ENCODE measurements at places on chromosomes 1 and 21.

DNA sequence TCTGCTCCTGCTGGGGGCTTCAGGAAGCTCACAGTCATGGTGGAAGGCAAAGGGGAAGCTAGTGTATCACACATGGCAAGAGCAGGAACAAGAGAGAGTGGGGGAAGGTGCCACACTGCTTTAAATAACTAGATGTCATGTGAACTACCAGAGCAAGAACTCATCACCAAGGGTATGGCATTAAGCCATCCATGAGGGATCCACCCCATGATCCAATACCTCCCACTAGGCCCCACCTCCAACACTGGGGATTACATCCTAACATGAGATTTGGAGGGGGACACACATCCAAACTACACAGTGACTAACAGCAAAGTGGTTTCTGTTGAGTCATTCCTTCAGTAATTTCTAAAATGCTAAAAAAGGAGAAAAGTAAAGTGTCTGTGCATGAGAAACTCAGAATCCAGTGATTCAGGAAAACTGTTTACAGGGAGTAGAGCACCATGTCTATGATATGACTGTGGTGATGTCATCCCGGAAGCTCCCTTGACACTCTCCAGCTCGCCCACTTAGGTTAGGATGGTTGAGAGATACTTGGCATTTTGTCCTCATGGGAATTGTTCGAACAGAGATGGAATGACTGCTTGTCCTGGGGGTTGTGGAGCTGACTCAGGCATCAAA is 50.3 kb downstream of the CHD1L start:
- peaks cover 40% of the 10 kb centered on the region for H3K36me3 ChIP-seq
- no peak overlapping the region for H3K27ac ChIP-seq
- no peaks in the 10 kb centered on the region for H3K4me1 ChIP-seq
- no peaks in the 10 kb centered on the region for H3K27me3 ChIP-seq

DNA sequence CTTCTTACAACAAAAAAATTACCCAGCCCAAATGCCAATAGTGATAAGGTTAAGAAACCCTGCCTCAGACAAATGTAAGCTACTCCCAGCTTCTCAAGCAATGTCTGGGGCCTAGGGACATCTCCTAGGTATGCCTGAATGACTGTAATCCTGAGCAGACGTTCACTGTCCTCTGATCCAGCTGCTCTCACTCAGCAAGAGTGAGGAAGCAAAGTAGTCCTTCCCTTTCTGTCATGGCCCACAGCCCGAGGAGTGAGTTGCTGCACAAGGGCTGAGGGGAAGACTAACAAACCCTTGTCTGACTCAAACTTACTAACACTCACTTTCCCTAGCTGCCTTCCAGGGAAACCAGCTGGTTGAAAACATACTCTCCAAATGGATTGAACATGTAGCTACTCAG is 124.9 kb upstream of the TNFSF4 start:
- no peaks in the 10 kb centered on the region for H3K36me3 ChIP-seq
- no peak overlapping the region for H3K4me3 ChIP-seq
- no peak overlapping the region for H3K27ac ChIP-seq

- no peak overlapping the region for H3K27ac ChIP-seq
- no peaks in the 10 kb centered on the region for H3K36me3 ChIP-seq
- H3K4me3 ChIP-seq: no peak overlapping the region
- H3K27me3 ChIP-seq: no peaks in the 10 kb centered on the region
- DNase-seq: no peak
These were observed 1011.1 kb downstream of the PLA2G4A start for GRCh38 chr1:187839873-187840272.

- H3K27me3 ChIP-seq: no peaks in the 10 kb centered on the region
- DNase-seq: no peak
- H3K4me3 ChIP-seq: no peak overlapping the region
- H3K36me3 ChIP-seq: no peaks in the 10 kb centered on the region
These were observed 31.4 kb upstream of the CLSTN1 start for GRCh38 chr1:9855186-9855585.

DNA sequence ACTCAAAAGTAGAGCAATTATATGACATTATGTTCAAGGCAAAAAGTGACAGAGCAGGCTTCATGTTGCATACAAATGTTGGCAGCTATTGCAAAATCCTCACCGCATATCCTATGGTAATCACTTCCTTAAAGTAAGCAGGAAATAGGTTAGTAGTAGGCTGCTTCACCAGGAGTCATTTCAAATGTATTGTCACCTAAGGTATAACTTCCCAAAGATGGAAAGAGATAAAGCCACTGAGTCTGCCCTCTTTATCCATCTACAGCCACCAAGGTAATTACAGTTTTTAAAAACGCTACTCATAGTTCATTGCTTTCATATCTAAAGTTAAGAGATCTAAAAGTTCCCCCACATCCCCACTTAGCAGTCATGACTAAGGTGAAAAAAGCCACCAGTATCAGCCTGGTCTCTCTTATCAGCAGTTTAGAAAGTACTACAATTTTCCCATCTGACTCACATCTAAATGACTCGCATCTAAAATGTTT is 31.6 kb upstream of the UBE2U start:
- H3K27ac ChIP-seq: no peak overlapping the region
- peaks cover 3% of the 10 kb centered on the region for H3K4me1 ChIP-seq
- H3K27me3 ChIP-seq: no peaks in the 10 kb centered on the region
- H3K36me3 ChIP-seq: no peaks in the 10 kb centered on the region
- H3K4me3 ChIP-seq: no peak overlapping the region
- DNase-seq: no peak

- H3K27me3 ChIP-seq: no peaks in the 10 kb centered on the region
- no peak for DNase-seq
- H3K27ac ChIP-seq: no peak overlapping the region
- no peaks in the 10 kb centered on the region for H3K36me3 ChIP-seq
- H3K4me3 ChIP-seq: no peak overlapping the region
- H3K4me1 ChIP-seq: peaks cover 18% of the 10 kb centered on the region
These were observed 125.4 kb downstream of the CASZ1 start for GRCh38 chr1:10671090-10671489.

DNA sequence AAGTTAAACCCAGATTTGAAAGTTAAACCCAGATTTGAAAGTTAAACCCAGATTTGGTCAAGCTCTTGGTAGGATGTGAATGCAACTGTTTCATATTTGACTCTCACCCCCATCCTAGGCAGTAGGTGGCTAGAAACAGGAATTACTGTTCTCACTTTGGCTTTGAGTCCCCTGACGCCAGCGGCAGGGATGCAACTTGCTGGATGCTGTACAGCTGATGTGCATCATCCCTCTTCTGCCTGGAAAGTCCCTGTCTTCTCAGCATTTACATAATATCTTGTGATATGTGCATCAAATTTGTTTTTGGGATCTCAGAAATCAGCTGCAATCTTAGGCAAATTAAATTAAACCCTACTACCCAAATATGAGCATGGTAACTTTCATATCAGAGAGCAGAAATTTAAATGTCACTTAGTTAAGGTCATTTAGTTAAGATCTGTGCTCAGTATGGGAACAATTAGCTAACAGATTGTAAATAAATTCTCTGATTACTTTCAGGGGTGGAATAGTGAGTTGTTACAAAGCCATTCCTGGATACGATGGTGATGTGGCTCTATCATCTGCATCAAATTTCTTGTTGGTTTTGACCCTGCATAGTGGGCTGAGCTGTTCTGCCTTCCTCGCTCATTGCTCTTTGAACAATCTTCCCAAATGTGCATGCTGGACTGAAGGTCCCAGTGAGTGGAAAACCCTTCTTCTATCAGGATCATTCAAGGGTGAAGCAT is 6.8 kb upstream of the HAO2 start:
- no peaks in the 10 kb centered on the region for H3K36me3 ChIP-seq
- no peak for DNase-seq
- H3K27ac ChIP-seq: no peak overlapping the region
- no peak overlapping the region for H3K4me3 ChIP-seq
- H3K27me3 ChIP-seq: no peaks in the 10 kb centered on the region
- H3K4me1 ChIP-seq: 0 out of 2 replicates have a peak, but pooled peaks cover 1% of the 10 kb centered on the region

- H3K4me3 ChIP-seq: no peak overlapping the region
- H3K27me3 ChIP-seq: no peaks in the 10 kb centered on the region
- no peak for DNase-seq
- H3K27ac ChIP-seq: no peak overlapping the region
- H3K4me1 ChIP-seq: no peaks in the 10 kb centered on the region
- no peaks in the 10 kb centered on the region for H3K36me3 ChIP-seq
These were observed 317.8 kb downstream of the GPATCH2 start for GRCh38 chr1:217313096-217313495.

GRCh38 chr1:232980355-232980978 is 30.1 kb downstream of the NTPCR start:
- no peak overlapping the region for H3K4me3 ChIP-seq
- no peak for DNase-seq
- peaks cover 8% of the 10 kb centered on the region for H3K36me3 ChIP-seq
- H3K27me3 ChIP-seq: no peaks in the 10 kb centered on the region

GRCh38 chr1:234670967-234671626 is 61.1 kb upstream of the IRF2BP2 start:
- H3K36me3 ChIP-seq: no peaks in the 10 kb centered on the region
- no peak overlapping the region for H3K4me3 ChIP-seq
- no peaks in the 10 kb centered on the region for H3K4me1 ChIP-seq
- no peak overlapping the region for H3K27ac ChIP-seq
- no peak for DNase-seq

DNA sequence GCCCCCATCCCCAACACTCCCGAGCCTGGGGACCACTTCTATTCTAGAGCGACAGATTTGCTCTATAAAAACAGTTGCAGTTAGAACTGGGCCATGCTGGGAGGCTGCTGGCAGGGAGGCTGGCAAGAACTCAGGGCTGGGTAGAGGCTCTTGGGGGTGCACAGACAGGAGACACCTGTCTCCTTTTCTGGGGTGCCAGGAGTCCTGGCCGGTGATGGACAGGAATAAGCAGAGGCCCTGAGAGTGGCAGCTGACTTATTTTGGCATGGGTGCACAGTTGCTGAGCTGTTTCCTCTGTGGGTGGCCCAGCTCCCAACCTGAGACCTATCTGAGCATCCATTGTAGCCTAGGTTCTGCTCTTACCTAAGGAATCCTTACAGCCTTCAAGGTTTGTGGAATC is 39.2 kb upstream of the TMPRSS2 start:
- no peaks in the 10 kb centered on the region for H3K27me3 ChIP-seq
- DNase-seq: no peak
- no peak overlapping the region for H3K27ac ChIP-seq
- no peaks in the 10 kb centered on the region for H3K4me1 ChIP-seq
- no peak overlapping the region for H3K4me3 ChIP-seq

- no peaks in the 10 kb centered on the region for H3K27me3 ChIP-seq
- no peak overlapping the region for H3K4me3 ChIP-seq
- no peak for DNase-seq
These were observed 84.9 kb downstream of the C1orf21 start for GRCh38 chr1:184471686-184472085.

- no peaks in the 10 kb centered on the region for H3K27me3 ChIP-seq
- H3K4me3 ChIP-seq: no peak overlapping the region
- H3K4me1 ChIP-seq: no peaks in the 10 kb centered on the region
- H3K27ac ChIP-seq: no peak overlapping the region
- DNase-seq: no peak
These were observed 96.4 kb upstream of the PPP2R5A start for GRCh38 chr1:212188599-212189351.

DNA sequence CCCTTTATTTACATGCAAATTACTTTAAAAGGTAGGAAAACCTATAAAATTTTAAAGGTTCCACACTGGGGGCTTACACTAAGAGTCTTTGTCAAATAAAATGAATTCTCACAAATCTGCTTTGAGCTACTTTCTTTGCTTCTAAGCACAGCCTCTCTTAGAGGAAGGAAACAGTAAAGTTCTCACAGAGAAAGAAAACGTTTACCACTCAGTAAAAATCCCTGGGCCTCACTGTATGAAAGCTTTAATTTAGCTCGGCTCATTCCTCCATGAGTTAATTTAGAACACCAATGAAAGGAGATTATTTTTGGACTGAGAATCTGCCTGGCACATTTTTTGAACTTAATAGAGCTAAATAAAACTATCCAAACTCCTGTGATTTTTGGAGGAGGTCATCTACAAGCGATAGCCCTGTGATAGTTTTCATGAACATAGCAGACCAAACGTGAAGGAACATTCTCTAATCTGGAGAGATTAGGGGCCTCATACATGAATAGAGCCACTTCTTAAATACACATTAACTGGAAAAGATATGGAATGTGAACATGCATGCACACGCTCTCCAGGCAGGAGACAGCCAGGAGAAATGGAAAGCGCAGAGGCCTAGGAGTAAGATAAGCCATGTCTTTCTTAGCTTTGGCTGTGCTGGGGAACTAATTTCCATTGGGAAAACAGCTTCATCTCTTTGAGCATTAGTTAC is 32.8 kb downstream of the PRRX1 start:
- H3K27me3 ChIP-seq: no peaks in the 10 kb centered on the region
- no peak overlapping the region for H3K27ac ChIP-seq
- no peak overlapping the region for H3K4me3 ChIP-seq
- no peak for DNase-seq

DNA sequence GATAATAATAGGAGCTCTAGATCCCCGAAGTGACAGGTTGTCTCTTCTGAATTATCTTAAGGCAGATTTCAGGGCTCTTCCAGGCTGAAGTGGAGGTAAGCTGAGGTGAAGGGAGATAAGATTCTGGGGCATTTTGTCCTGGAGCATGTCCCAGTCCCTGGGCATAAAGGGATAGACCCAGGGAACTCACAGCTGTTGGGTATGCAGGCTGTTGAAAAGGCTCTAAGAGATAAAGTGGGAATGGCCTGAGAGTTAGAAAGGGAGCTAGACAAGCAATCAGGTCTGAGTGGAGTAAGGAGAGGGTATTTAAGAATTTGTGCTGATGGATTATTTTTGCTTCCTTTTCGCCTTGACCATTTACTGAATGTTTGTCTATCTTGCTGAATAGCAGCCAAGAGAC is 123.7 kb downstream of the NOS1AP start:
- no peaks in the 10 kb centered on the region for H3K27me3 ChIP-seq
- H3K4me3 ChIP-seq: no peak overlapping the region
- no peak overlapping the region for H3K27ac ChIP-seq
- H3K36me3 ChIP-seq: no peaks in the 10 kb centered on the region
- no peak for DNase-seq

- no peak overlapping the region for H3K4me3 ChIP-seq
- no peak for DNase-seq
- peaks cover 4% of the 10 kb centered on the region for H3K27me3 ChIP-seq
These were observed 3.5 kb upstream of the PLXNA2 start for GRCh38 chr1:208247696-208248095.

DNA sequence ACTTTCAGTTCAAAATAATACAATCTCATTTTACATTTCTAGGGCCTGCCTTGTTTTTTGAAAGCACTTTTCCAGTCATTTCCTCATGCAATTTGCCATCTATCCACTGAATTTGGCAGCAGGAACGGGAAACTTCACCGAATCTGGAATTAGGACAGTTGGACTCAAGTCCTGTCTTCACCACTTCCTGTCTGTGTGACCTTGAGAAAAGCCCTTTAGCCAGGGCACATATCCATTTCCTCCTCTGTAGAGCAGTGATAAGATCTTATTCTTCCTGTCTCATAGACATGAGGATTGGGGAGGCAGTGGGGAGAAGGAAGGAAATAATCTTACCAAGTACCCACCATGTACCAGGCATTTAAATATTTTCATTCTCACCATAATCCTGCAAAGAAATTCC is 12.0 kb downstream of the VAV3 start:
- no peaks in the 10 kb centered on the region for H3K27me3 ChIP-seq
- DNase-seq: no peak
- no peak overlapping the region for H3K4me3 ChIP-seq
- no peak overlapping the region for H3K27ac ChIP-seq

- H3K27ac ChIP-seq: no peak overlapping the region
- no peak for DNase-seq
- no peaks in the 10 kb centered on the region for H3K4me1 ChIP-seq
- no peaks in the 10 kb centered on the region for H3K27me3 ChIP-seq
These were observed 49.2 kb downstream of the AGO3 start for GRCh38 chr1:35980090-35980489.
